ENCODE measurements at places on chromosomes 5 and 9.

GRCh38 chr9:133396952-133397351 is 20.8 kb downstream of the STKLD1 start:
- DNase-seq, result no peak

DNA sequence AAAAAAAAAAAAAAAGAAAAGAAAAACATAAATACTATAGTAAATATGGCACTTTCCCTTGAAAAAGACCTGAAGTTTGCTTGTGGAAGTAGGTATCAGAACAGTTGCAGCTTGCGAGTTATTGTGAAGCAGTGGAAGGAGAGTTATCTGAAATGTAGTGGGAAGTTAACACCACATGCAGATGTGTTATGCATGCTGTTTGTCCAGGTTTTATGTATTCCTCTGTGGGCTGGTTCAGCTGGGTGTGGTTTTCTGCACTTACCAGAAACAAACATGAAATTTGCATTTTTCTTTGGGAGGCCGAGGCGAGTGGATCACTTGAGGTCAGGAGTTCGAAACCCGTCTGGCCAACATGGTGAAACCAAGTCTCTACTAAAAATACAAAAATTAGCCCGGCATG is 42.1 kb upstream of the CTNNA1 start:
- DNase-seq, result no peak

DNA sequence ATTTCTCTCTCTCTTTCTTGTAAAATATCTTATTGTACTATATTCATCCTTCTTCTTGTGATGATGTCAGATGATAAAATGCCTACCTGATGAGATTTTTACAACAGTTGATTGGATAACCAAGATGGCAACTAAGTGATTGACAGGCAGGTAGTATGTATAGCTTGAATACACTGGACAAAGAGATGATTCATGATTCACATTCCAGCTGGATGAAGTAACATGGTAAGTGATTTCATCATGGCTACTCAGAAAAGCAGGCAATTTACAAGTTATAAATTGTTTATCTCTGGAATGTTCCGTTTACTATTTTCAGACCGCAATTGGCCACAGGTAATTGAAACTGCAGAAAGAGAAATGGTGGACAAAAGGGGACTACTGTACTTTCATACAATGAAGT is 1471.7 kb upstream of the C9orf72 start:
- no peak for DNase-seq

DNA sequence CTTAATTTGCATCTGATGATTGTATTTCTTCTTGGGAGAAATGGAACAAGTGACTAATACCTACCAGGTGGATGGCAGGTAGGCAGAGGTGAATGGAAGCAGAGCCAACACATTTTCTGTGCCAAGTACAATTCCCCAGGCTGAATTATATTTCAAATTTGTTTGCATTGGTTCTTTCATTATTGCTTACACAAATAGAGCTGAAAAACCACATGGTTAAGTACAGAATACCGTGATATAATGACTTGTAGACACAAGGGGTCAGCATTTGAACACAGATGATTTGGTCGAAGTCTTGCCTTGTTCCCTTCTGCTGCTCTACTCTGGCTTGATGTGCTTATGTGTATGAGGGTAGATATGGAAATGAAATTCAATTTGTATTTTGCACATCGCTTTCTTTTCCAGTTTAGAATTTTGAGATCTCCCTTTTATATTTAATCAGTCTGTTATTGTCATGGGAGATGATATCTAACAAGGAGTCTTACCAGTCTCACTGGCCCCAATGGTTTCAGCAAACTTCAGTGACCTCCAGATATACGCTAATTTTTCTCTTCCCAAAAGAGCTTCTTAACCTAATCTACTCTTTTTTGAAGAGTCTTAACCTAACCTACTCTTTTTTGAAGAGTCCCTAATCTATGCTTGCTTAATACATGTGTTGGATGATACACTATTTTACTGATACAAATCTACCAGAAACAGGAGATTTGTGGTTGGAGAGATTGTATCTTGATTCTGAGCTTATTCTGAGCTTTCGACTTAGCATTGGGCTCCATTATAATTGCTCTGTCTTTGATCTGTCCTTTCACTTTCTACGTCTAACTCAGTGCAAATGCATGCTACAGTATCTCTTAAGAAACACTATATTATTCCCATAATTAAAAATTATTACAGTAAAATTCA is 88.1 kb downstream of the PCSK1 start:
- peak; percentile 96 for DNase-seq

- no peak for DNase-seq
These were observed 337.9 kb upstream of the RFX3 start for GRCh38 chr9:3863686-3864085.

DNA sequence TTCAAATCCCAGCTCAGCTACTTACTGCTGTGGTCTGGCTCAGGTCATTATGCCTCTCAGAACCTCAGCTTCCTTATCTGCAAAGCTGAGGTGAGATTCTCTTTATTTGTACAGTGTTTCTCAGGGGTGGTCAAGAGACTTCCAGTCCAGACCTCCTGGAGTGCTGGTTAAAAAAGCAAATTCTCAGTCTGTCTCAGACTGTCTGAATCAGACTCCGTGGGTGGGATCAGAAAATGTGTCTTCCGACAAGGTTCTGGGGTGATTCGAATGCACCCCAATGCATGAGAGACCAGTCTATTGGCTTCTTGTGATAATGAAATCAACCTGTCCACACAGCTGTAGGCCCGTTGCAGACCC is 137.7 kb upstream of the SMIM23 start:
- no peak for DNase-seq

DNA sequence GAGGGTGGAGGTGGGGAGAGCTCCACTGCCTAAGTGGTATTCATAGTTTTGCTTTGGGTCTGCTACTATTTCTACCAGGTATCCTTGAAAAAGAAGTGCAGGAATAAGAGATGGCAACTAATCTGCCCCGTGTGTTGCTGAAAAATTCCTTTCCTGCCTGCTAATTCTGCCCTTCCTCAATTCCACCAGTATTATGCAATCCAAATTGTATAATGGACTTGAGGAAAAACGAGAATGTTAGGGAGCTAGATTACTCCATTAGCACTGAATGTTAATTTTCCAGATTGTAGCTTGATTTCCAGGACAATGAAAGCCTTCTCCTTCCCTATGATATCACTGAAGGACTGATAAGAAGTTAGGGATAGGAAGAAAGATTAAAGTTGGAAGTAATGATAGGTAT is 16.9 kb downstream of the ADAM19 start:
- DNase-seq, result no peak
